Thyroid gland (tissue), 4 donors: ENCODE measurements at places on chromosomes 13 and 19. TPM values are rescaled to one million over a fixed set of nuclear protein-coding genes. Genes with fewer than 3 reads are reported as not detected.

GRCh38 chr13:89755729-89756492, 1591.6 kb upstream of the MIR17HG start:
- no peak overlapping the region for H3K4me3 ChIP-seq
- H3K27ac ChIP-seq: no peak overlapping the region
- no peaks in the 10 kb centered on the region for H3K4me1 ChIP-seq
- no peak for DNase-seq

DNA sequence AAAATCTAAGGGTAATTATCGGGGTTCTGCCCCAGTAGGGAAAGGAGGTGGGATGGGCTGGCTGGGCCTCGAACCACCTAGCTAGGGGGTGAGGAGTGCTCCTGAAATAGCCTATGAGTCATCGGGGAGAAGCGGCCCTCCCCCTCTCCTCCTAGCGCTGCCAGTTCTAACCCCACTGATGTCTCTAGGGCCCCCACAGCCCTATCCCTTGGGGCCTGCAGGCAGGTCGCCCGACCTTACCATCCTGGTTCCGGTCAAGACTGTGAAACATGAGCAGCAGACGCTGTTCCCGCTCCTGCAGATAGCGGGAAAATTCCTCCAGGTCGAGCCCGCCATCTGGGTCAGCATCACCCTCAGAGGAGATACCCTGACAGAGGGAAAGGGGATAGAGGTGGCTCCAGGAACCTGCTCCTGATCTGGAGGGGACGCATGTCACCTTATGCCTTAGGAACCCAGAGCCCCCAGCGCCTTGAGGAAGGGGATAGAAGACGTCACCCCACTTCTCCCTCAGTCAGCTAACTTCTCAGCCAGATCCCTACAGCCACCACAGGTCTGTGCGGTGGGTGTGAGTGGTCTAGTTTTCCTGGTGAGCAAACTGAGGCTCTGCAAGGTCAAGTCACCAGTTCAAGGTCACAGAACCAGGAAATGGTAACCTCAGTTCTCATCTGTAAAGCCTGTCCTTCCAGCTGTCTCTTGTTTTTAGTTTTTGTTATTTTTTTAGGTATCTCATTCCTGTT, 1.5 kb downstream of the SLC25A23 start:
- H3K36me3 ChIP-seq: peaks cover 30% of the 10 kb centered on the region
- H3K4me3 ChIP-seq: no peak overlapping the region
- H3K27ac ChIP-seq: peak overlapping the region; percentile 67
- H3K4me1 ChIP-seq: no peaks in the 10 kb centered on the region
- DNase-seq: no peak

DNA sequence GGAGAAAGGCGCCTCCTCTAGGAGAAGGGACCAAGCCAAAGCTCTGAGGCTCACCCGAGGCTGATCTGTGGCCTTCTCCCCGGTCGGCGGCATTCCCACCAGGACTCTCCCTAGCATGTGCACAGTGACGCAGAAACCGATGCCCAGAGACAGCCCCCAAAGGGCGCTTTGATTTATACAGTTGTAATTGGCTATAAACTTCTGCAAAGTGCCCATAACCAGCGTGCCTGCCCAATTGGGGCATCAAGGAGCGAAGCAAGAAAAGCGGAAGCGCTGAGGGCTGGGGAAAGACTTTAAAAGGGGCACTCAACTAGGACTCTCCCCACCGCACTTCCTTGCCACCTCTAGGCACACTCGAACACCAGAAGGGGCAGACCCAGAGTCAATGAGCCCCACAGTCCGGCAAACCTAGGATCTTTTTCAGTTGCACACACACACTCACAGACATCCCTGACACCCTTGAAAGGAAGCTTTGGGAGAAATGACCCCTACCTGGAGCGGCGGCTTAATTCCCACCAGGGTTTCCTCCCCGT, 1.8 kb downstream of the CDX2 start:
- H3K4me3 ChIP-seq: no peak overlapping the region
- H3K36me3 ChIP-seq: no peaks in the 10 kb centered on the region
- H3K4me1 ChIP-seq: peaks cover 21% of the 10 kb centered on the region
- no peak overlapping the region for H3K27ac ChIP-seq
- H3K27me3 ChIP-seq: peaks cover 22% of the 10 kb centered on the region

DNA sequence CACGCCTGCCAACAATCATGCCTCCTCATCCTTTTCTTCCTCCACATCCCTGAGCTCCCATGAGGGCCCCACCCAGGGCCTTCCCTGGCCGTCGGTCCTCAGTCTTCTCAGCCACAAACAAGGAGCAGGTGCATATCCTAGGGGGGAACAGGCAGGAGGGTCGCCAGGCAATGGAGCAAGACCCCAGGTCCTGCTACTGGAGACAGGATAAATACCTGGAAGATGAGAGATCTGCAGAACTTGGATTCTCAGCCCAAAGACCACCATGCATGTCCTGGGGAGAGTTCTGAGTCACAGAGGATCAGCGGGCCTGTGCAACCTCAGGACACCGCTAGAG, 344.7 kb upstream of the TSHZ3 start:
- no peak for DNase-seq
- no peaks in the 10 kb centered on the region for H3K4me1 ChIP-seq
- no peak overlapping the region for H3K4me3 ChIP-seq
- no peaks in the 10 kb centered on the region for H3K27me3 ChIP-seq
- H3K36me3 ChIP-seq: no peaks in the 10 kb centered on the region

DNA sequence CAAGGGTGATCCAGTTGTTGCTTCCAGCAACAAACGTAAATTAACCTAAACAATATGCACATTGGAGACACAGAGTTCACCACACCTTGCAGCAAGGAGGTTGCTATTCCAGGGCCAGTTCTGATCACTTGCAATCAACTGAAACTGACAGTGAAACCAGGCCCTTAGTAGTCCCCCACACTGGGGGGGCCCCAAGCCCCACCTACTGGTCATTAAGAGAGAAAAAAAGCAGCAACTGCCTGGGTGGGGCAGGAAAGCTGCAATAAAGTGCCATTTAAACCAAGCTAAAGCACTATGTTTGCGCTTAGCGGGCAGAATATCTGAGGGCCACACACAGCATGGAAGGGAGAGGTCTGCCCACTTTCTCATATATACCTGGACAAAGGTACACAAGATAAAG, 51.5 kb downstream of the ATP7B start:
- no peak for DNase-seq
- no peak overlapping the region for H3K27ac ChIP-seq
- H3K27me3 ChIP-seq: no peaks in the 10 kb centered on the region
- no peaks in the 10 kb centered on the region for H3K4me1 ChIP-seq
- H3K36me3 ChIP-seq: no peaks in the 10 kb centered on the region

GRCh38 chr13:57627663-57628062, 3.9 kb upstream of the PCDH17 start:
- no peak overlapping the region for H3K4me3 ChIP-seq
- peaks cover 18% of the 10 kb centered on the region for H3K27me3 ChIP-seq
- H3K27ac ChIP-seq: no peak overlapping the region
- peaks cover 20% of the 10 kb centered on the region for H3K4me1 ChIP-seq
- DNase-seq: no peak

GRCh38 chr13:58865286-58865685, 1233.7 kb downstream of the PCDH17 start:
- no peak overlapping the region for H3K4me3 ChIP-seq
- no peaks in the 10 kb centered on the region for H3K27me3 ChIP-seq
- no peak for DNase-seq

DNA sequence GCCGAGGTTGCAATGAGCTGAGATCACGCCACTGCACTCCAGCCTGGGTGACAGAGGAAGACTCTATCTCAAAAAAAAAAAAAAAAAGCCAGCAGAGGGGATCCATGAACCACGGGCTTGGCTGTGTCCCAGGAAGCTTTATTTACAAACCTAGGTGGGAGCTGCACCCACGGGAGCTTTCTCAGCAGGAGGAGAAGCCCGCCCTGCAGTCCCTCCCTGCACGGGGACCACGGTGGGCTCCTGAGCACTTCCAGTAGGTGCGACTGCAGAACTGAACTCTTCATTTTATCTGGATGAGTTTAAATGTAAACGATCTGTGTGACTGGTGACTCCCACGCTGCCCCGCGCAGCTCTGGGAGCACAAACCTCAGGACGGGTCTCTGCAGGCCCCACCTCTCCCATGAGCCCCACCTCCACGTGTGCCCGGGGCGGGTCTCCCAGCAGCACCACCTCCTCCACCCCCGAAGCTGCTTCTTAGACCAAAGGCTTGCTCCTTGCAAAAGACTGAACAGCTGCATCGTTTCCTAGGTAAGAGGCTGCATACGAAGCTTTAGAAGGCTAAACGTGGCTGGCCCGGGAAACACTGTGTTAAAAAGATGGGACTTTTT, 66.4 kb downstream of the SPACA7 start:
- H3K4me1 ChIP-seq: no peaks in the 10 kb centered on the region
- no peak overlapping the region for H3K27ac ChIP-seq
- no peak overlapping the region for H3K4me3 ChIP-seq
- no peak for DNase-seq

DNA sequence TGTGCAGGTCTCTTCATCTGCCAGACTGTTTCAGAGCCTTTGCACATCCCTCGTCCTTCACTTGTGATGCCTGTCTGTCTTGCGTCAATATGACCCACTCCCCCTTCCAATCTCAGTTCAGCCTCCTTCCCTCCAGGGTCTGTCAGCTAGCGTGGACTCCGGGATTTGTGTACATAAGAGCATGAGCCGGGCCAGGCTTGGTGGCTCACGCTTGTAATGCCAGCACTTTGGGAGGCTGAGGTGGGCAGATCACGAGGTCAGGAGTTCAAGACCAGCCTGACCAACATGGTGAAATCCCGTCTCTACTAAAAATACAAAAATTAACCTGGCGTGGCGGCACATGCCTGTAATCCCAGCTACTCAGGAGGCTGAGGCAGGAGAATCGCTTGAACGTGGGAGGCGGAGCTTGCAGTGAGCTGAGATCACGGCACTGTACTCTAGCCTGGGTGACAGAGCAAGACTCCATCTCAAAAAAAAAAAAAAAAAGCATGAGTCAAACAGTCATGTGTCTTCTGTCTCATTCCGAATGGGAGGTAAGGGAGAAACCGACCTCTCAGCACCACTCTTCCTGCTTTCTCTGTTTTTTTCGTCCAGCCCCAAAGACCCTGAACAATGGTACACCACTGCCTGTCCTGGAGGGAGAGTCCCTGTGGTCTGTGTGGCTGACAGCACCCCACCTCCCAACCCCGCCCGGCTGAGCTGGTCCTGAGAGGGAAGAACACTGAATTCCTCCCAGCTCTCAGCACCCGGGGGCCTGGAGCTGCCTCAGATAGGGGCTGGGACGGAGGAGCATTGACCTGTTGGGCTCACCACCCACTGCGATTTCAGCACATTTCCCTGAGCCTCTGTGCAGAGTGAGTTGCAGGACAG, 2.4 kb upstream of the SIGLEC9 start:
- H3K36me3 ChIP-seq: no peaks in the 10 kb centered on the region
- H3K27me3 ChIP-seq: no peaks in the 10 kb centered on the region
- DNase-seq: no peak
- no peak overlapping the region for H3K27ac ChIP-seq

GRCh38 chr19:48896191-48896720, 2.3 kb downstream of the TULP2 start:
- H3K27me3 ChIP-seq: no peaks in the 10 kb centered on the region
- H3K36me3 ChIP-seq: no peaks in the 10 kb centered on the region
- no peak overlapping the region for H3K27ac ChIP-seq
- no peak overlapping the region for H3K4me3 ChIP-seq

GRCh38 chr19:1249298-1249989, 1.1 kb downstream of the MIDN start:
- no peaks in the 10 kb centered on the region for H3K27me3 ChIP-seq
- peaks cover 65% of the 10 kb centered on the region for H3K4me1 ChIP-seq
- H3K4me3 ChIP-seq: peak overlapping the region; percentile 83
- H3K36me3 ChIP-seq: peaks cover 24% of the 10 kb centered on the region
- H3K27ac ChIP-seq: peak overlapping the region; percentile 100
- DNase-seq: peak; percentile 93

GRCh38 chr19:23799321-23799720, 40.6 kb upstream of the ZNF681 start:
- no peak overlapping the region for H3K4me3 ChIP-seq
- H3K27ac ChIP-seq: no peak overlapping the region
- no peaks in the 10 kb centered on the region for H3K36me3 ChIP-seq
- DNase-seq: no peak
- no peaks in the 10 kb centered on the region for H3K27me3 ChIP-seq

DNA sequence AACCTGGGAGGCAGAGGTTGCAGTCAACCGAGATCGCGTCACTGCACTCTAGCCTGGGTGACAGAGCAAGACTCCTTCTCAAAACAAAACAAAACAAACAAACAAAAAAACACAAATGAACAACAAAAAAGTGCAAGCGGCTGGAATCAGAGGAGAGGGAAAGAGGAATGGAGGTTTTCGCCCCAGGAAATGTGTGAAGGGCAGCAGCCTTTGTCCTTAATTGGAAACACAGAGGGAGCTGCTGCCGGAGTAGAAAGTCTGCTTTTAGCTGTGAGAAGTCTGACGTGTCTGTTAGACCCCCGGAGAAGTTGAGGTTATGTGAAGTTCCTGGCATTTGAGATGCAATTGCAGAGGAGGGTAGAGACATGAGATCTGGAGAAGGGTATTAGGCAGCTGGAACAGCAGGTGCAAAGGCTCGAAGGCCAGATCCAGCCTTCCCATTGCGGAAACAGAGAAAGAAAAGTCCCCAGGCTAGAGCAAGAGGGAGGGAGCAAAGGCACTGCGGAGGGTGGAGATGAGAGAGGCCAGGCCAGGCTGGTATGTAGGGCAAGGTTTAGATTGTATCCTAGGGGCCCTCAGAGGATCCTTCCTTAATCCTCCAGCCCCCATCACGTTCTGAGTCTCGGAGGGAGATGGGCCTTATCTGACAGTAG, 473 bp downstream of the TMIGD2 start:
- no peak overlapping the region for H3K27ac ChIP-seq
- no peaks in the 10 kb centered on the region for H3K27me3 ChIP-seq
- H3K4me3 ChIP-seq: no peak overlapping the region
- no peaks in the 10 kb centered on the region for H3K36me3 ChIP-seq
- no peaks in the 10 kb centered on the region for H3K4me1 ChIP-seq
- DNase-seq: no peak

- no peak overlapping the region for H3K4me3 ChIP-seq
- H3K36me3 ChIP-seq: no peaks in the 10 kb centered on the region
- no peak for DNase-seq
- H3K4me1 ChIP-seq: peaks cover 7% of the 10 kb centered on the region
Observed at GRCh38 chr13:20571676-20572075, 4.7 kb downstream of the IFT88 start.

DNA sequence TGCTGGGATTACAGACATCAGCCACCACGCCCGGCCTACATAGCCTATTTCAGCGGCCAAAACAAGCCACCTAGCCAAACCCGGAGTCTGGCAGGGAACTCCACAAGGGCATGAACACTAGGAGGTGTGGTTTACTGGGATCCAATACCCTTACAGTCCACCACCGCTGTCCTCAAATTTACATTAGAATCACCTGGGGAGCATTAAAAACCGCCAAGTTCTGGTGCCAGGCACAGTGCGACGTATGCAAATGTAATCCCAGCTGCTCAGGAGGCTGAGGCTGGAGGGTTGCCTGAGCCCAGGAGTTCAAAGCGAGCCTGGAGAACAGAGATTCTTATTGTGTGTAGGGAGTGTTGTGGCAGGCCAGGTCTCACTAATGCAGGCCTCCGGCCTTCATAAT, 4.2 kb upstream of the AP1M1 start:
- H3K27me3 ChIP-seq: no peaks in the 10 kb centered on the region
- H3K27ac ChIP-seq: no peak overlapping the region
- peaks cover 5% of the 10 kb centered on the region for H3K4me1 ChIP-seq
- peaks cover 35% of the 10 kb centered on the region for H3K36me3 ChIP-seq

The GSX1 gene
- not detected for total RNA-seq

The ZNF154 gene
- total RNA-seq: 18.0 TPM

The ZNF460 gene
- 91.0 TPM for total RNA-seq

The IRGC gene
- total RNA-seq: not detected

The GFY gene
- not detected for total RNA-seq

The FAAP24 gene
- total RNA-seq: 1.2 TPM

The ZNF433 gene
- 14.0 TPM for total RNA-seq

The PROZ gene
- not detected for total RNA-seq

The ZNF208 gene
- 23.9 TPM for total RNA-seq

The ZNF439 gene
- total RNA-seq: 13.8 TPM

The GPC6 gene
- total RNA-seq: 8.3 TPM
